Caudate nucleus (tissue), 63 donors: ENCODE measurements at places on chromosomes 5 and 9.

DNA sequence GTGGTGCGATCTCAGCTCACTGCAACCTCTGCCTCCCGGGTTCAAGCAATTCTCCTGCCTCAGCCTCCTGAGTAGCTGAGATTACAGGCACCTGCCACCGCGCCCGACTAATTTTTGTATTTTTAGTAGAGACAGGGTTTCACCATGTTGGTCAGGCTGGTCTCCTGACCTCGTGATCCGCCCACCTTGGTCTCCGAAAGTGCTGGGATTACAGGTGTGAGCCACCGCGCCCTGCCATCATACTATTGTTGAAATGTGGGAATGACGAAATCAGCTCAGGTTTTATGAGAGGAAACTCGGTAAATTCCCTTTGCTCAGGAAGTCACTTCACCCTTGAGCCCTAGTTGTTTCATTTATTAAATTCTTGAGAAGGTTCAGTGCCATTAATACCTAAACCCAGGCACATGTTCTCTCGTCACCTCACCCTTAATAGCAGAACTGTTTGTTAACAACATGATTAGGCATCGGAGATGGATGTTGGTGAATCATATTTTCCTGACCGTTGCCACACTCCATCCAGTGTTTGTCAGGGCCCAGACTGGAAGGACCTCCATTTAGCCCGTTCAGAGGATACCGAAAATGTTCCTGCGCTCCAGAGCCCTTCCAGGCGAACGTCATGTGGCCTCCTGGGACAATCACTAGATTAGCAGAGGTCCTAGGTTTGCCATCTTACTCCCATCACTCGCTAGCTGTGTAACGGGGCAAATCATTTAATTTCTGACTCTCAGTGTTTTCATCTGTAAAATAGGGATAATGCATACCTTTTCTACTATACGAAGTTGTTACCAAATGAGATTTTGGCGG, 20.0 kb upstream of the CREBRF start:
- DNase-seq: no peak

GRCh38 chr9:16595227-16595626, 275.2 kb downstream of the BNC2 start:
- no peak for DNase-seq

GRCh38 chr5:36027711-36028110, 36.5 kb upstream of the UGT3A1 start:
- DNase-seq: no peak

GRCh38 chr9:121707477-121708424, 56.3 kb downstream of the DAB2IP start:
- DNase-seq: no peak

DNA sequence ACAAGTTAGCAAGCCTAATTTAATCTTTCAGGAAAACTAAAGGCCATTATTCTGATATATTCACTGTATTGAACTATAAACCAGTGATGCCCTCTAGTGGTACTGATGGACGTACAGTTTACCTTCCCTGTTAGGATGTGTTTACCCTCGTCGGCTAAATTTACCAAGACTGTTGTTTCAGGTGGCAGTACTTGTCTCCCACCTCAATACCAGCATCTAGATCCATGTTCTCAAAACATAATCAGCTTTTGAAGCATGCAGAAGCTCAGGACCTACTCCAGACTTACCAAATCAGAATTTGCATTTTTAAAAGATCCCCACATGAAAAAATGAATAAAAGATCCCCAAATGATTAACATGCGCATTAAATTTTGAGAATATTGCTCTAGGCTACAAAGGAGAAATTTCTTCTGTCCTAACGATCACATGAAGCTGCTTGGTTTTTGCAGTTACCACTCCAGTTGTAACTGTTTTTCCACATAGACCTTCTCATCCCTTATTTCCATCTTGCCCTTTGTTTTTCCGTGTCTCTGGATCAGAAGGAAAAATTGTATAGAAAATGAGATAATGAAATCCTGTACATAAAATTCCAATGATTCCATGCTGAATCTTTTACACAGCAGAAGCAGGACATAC, 3.2 kb upstream of the BAAT start:
- no peak for DNase-seq

GRCh38 chr5:134437340-134437846, 25.7 kb upstream of the CDKN2AIPNL start:
- no peak for DNase-seq

- DNase-seq: no peak
Observed at GRCh38 chr5:166370928-166371690, 1920.3 kb upstream of the WWC1 start.

DNA sequence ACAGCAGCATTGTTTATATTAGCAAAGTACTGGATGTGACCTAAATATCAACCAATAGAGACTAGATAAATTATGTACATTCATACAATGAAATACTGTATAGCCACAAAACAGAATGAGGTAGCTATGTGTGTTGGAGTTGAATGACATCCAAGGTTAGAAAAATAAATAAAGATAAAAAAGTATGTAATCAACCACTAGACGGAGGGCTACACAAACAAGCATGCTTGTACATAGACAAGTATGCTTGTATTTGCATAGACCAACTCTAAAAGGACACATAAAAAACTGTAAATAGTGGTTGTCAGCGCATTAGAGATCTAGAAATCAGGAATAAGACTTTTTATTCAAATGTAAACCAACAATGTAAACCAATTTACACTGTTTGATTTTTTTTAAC, 3.0 kb downstream of the FEM1C start:
- DNase-seq: no peak

DNA sequence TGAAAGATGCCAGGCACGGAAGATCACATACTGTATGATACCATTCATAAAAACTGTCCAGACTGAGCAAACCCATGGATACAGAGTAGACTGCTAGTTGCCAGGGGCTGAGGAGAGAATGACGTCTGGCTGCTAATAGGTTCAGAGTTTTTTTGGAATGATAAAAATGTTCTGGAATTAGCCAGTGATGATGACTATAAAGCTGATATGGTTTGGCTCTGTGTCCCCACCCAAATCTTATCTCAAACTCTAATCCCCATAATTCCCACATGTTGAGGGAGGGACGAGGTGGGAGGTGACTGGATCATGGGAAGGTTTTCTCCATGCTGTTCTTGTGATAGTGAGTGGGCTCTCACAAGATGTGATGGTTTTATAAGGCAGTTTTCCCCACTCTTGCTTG, 37.4 kb downstream of the CAMSAP1 start:
- no peak for DNase-seq

GRCh38 chr9:118515947-118516346, 811.7 kb downstream of the TLR4 start:
- DNase-seq: no peak

DNA sequence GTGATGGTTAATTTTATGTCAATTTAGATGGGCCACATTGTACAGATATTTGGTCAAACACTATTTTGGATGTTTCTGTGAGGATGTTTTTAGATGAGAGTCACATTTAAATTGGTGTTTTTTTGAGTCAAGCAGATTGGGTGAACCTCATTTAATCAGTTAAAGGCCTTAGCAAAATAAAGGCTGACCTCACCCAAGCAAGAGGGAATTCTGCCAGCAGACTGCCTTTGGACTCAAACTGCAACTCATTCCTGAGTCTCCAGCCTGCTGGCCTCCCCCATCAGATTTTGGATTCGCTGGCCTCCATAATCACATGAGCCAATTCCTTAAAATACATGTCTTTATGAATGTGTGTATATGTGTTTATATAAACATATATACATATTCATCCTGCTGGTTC, 282.7 kb upstream of the POU5F2 start:
- DNase-seq: no peak

- DNase-seq: no peak
Observed at GRCh38 chr5:55713871-55714270, 1.7 kb upstream of the SLC38A9 start.
